Activated CD8-positive, alpha-beta memory T cell treated with anti-CD3 and anti-CD28 coated beads for 1 hour (primary cell): ENCODE measurements at places on chromosomes 1 and 21.

GRCh38 chr1:245834002-245834401 lies 673.1 kb downstream of the SMYD3 start:
- no peak for DNase-seq

DNA sequence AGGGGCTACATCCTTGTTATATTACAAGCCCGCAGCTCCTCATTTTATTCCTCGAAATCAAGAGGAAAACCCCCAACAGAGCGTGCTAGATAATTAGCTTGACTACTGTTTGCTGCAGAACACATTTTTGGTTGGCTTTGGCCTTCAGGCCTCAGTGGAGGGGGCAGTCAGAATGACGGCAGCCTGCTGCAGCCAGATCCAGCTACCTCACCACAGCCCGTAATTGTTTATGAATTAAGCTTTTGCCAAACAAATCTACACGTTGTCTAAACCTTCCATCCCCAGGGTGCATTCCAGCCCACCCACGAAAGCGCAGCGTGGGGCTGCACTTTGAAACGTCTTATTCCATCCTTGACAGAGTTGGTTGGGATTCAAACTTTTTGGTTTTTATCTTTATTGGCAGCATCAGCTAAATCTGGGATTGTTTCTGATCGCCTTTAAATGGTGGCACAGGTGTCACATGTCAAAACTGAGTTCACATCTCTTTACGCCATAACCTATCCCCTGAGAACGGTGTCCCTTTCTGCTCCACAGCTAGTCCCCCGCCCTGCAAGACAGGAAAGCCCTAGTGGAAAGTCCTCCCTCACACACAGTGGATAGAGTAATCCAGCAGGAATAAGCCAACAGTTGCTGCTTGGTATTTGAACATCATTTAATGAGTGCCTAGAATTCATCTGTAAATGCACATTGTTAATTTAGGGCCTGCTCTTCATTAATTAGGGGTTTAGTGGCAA lies 195.5 kb downstream of the LMO4 start:
- DNase-seq, result no peak

GRCh38 chr1:47569681-47570470 lies 132.0 kb downstream of the FOXD2 start:
- DNase-seq, result no peak

- DNase-seq, result no peak
Observed at GRCh38 chr1:23244256-23244761, 27.0 kb upstream of the HTR1D start.
